Epithelial cell of umbilical artery (primary cell): ENCODE measurements at places on chromosomes 1 and 21. TPM values are rescaled to one million over a fixed set of nuclear protein-coding genes. Genes with fewer than 3 reads are reported as not detected.

The CMPK1 gene
- 108 and 119 TPM in 2 replicates for total RNA-seq

The UBE2Q1 gene
- 29.6 and 32.8 TPM in 2 replicates for total RNA-seq

The CPTP gene
- 9.0 and 11.4 TPM in 2 replicates for total RNA-seq

The THEM5 gene
- not detected in 2 replicates for total RNA-seq

The RNF223 gene
- not detected in 2 replicates for total RNA-seq
